Panc1 (cell line): ENCODE measurements at places on chromosomes 6 and 20. TPM values are rescaled to one million over a fixed set of nuclear protein-coding genes. Genes with fewer than 3 reads are reported as not detected.
A peak's percentile ranks its signal among the peaks of the same experiment; 100 is the strongest.

Gene RHAG
- 0.23 TPM for total RNA-seq

Gene NMBR
- not detected for total RNA-seq

Gene ARMH2
- total RNA-seq, result not detected

Gene SLC16A10
- 0.18 TPM for total RNA-seq

Gene KCNB1
- 11.1 TPM for total RNA-seq

Gene SSTR4
- total RNA-seq, result not detected

Gene LMBRD1
- total RNA-seq, result 17.9 TPM

DNA sequence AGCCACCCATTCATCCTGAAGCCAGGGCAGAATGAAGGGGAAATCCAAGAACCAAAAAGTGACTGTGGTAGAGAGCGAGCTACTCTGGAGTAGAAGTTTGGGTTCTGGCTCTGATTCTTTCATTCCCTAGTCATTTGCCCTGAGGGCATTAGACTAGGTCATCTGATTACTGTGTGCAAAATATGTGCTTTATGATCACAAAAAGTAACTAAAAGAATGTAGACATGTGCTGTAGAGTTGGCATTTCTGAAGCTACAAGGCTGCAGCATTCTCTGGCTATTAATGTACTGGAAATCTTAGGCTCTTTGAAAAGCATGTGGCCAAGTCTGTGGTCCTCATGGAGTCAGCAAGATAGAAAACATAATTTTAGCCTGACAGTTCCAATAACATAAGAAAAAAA is 94.2 kb downstream of the TBC1D7 start:
- DNase-seq, result no peak
- no peak overlapping the region for H3K27ac ChIP-seq
- H3K36me3 ChIP-seq, result no peaks in the 10 kb centered on the region
- no peaks in the 10 kb centered on the region for H3K4me1 ChIP-seq
- no peak overlapping the region for H3K4me3 ChIP-seq
- 0 out of 2 replicates have a peak, but pooled peaks cover 2% of the 10 kb centered on the region for H3K27me3 ChIP-seq

DNA sequence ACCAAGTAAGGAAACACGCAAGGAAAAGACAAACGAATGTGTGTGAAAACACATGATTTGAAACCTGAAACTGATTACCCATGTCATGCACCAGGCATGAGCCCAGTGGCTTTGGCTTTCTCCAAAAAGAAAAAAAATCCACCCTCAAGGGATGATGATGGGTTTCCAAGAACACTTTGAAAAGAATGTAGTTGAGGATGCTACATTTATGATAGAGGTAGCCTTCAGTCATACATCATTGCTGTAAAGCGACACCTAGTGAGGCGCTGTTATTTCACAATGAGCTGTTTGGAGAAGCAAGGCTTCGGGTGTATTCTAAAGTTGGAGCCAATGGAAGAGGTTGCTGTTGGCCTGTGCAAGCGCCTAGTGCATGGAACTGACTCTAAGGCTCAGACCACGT is 124.9 kb downstream of the SCML4 start:
- peaks cover 17% of the 10 kb centered on the region for H3K27me3 ChIP-seq
- H3K36me3 ChIP-seq, result no peaks in the 10 kb centered on the region
- DNase-seq, result no peak
- H3K4me1 ChIP-seq, result no peaks in the 10 kb centered on the region

GRCh38 chr6:127376685-127377084 is 33.3 kb upstream of the ECHDC1 start:
- H3K27me3 ChIP-seq, result no peaks in the 10 kb centered on the region
- H3K4me3 ChIP-seq, result no peak overlapping the region
- H3K4me1 ChIP-seq, result no peaks in the 10 kb centered on the region
- no peak overlapping the region for H3K27ac ChIP-seq

DNA sequence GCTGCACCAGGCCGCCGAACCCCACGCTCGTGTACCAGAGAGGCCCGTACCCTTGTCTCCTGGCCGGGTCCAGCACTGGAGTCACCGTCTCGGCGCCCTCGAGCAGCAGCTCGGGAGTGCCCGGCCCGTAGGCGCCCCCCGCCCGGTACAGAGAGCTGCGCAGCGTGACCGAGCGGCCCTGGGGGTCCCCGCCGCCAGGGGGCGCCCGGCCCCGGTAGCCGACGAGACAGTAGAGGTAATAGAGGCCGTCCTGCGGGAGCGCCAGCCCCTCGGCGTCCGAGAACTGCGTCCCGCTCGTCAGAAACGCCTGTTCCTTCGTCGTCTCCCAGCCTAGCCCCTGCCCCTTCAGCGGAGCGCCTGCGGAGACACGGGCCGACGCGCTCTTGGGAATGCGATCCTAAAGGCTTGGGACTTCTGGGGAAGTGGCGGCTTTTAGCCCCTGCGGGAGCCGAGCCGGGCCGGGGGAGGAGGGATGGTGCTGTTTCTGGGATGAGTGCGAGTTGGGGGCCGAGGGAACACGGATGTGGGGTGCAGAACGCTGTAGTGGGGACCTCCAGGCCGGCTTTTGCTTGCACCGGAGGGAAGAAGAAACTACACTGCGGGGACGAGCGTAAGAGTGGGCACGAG is 1.3 kb downstream of the LTB start:
- H3K27me3 ChIP-seq, result no peaks in the 10 kb centered on the region
- H3K4me3 ChIP-seq, result peak overlapping the region; percentile 80
- no peaks in the 10 kb centered on the region for H3K36me3 ChIP-seq
- no peak for DNase-seq
- peaks cover 22% of the 10 kb centered on the region for H3K4me1 ChIP-seq
- peak overlapping the region; percentile 84 for H3K27ac ChIP-seq

GRCh38 chr20:24297993-24298392 is 171.4 kb upstream of the SYNDIG1 start:
- H3K36me3 ChIP-seq, result no peaks in the 10 kb centered on the region
- H3K27me3 ChIP-seq, result no peaks in the 10 kb centered on the region; the same call in 1 of the 2 replicates
- no peak overlapping the region for H3K27ac ChIP-seq

- H3K27ac ChIP-seq, result no peak overlapping the region
- H3K4me1 ChIP-seq, result no peaks in the 10 kb centered on the region; the same call in 1 of the 2 replicates
- no peak overlapping the region for H3K4me3 ChIP-seq
- H3K36me3 ChIP-seq, result no peaks in the 10 kb centered on the region
- DNase-seq, result no peak
- peaks cover 5% of the 10 kb centered on the region; the same call in 1 of the 2 replicates for H3K27me3 ChIP-seq
These were observed 97.4 kb downstream of the SNX5 start for GRCh38 chr20:17871181-17871580.

DNA sequence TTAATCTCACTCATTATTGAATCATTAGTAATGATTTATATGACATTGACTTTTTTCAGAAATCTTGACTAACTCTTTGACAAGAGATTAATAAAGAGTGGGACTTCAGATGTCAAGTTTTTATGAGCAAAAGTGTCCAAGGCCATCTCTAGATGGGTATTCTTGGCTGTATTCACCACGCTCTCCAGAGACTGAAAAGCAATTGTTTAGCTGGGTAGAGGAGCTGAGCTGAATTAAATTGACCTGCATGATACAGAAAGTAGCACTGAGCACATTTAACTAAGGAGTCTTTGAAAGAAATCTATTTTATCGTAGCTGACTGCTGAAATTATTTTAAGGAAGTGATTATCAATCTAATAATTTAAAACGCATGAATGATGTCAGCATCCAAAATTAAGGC is 89.4 kb downstream of the LINC00237 start:
- no peaks in the 10 kb centered on the region for H3K36me3 ChIP-seq
- no peak overlapping the region for H3K27ac ChIP-seq
- no peak overlapping the region for H3K4me3 ChIP-seq
- no peaks in the 10 kb centered on the region; the same call in 1 of the 2 replicates for H3K27me3 ChIP-seq
- H3K4me1 ChIP-seq, result no peaks in the 10 kb centered on the region

DNA sequence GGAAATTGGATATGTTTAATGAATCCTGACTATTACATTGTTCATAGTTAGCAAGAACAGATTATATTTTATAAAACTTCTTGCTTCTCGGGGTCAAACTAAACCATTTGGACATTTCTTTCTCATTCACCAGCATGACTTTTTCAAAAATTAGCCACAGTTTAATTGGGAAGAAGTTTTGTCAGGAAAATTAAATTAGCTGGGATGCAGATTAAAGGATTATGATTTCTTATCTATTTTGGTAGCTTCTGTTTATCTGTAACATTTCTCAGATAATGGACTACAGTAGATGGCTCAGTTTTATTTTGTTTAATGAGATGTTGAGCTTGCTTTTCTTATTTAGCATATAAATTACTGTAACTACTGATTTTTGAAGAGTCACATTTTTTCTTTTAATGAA is 26.4 kb upstream of the TMX4 start:
- no peak overlapping the region for H3K27ac ChIP-seq
- H3K4me1 ChIP-seq, result no peaks in the 10 kb centered on the region
- no peak overlapping the region for H3K4me3 ChIP-seq
- H3K36me3 ChIP-seq, result no peaks in the 10 kb centered on the region
- H3K27me3 ChIP-seq, result no peaks in the 10 kb centered on the region; the same call in 1 of the 2 replicates

DNA sequence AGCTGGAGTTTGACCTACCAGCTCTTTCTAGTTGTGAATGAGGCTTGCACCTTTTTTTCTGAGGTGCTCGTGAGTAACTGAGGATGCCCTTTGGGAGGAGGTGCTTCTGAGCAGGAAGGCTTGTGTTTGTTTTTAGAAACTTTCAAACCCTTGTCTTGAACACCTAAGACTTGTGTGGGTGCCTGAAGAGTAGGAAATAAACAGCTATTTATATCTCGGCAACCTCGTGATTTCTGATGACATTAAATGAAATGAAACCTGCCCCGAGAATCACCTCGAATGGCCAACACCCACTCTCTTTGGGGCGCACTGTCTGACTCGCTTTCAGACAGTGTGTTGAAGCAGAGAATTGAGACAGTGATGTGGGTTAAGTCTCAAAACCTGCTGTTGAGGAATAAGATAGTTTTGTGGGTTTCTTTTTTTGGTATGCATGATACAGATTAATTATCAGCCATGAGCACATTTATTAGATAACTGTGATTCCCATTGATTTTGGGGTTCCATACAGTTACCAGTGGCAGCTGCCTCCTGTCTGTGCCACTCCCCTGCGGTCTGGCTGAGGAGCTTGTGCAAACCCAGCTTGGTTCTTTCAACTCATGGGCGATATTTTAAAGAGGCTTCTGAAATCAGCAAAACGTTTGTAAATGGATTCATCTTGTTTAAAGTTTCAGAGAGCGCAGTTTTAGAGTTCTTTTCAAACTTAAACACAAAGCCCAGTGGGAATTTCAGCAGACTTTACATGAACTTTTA is 8.4 kb downstream of the IRF4 start:
- H3K4me3 ChIP-seq, result no peak overlapping the region
- no peak for DNase-seq
- no peak overlapping the region for H3K27ac ChIP-seq
- no peaks in the 10 kb centered on the region; the same call in 1 of the 2 replicates for H3K4me1 ChIP-seq

GRCh38 chr6:163529605-163530004 is 115.1 kb downstream of the QKI start:
- H3K4me1 ChIP-seq, result peaks cover 42% of the 10 kb centered on the region
- H3K4me3 ChIP-seq, result no peak overlapping the region
- H3K27ac ChIP-seq, result peak overlapping the region; percentile 36; the same call in 1 of the 2 replicates
- no peaks in the 10 kb centered on the region; the same call in 1 of the 2 replicates for H3K36me3 ChIP-seq

GRCh38 chr6:167988154-167988495 is 9.3 kb upstream of the KIF25 start:
- no peaks in the 10 kb centered on the region for H3K27me3 ChIP-seq
- H3K27ac ChIP-seq, result no peak overlapping the region
- no peaks in the 10 kb centered on the region for H3K4me1 ChIP-seq

DNA sequence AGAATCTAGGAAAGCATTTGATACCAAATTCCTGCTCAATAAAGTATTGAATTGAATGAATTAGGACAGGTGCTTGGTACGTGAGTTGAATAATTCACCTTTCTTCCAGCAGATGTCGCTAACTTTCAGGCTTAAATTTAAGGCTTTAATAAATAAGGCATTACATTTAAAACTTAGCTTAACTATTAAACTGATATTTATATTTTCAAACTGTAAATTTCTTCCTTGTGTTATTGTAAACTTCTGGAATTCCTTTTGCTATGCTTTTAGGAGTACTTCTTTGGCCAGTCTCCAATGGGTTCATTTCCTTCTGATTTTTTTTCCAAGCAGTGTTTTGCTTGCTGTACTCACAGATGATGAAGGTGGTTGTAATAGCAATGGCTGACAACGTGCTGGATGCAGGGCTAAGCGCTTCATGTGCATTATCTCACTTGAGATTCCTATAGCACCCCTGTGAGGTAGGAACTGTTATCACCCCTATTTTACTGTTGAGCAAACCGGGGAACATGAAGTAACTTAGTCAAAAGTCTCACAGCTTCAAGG is 71.3 kb upstream of the SLC2A12 start:
- H3K4me1 ChIP-seq, result no peaks in the 10 kb centered on the region
- H3K4me3 ChIP-seq, result no peak overlapping the region
- no peaks in the 10 kb centered on the region for H3K27me3 ChIP-seq
- H3K36me3 ChIP-seq, result no peaks in the 10 kb centered on the region

- H3K27ac ChIP-seq, result no peak overlapping the region
- DNase-seq, result no peak
- H3K27me3 ChIP-seq, result no peaks in the 10 kb centered on the region
- no peaks in the 10 kb centered on the region for H3K36me3 ChIP-seq
- no peak overlapping the region for H3K4me3 ChIP-seq
- H3K4me1 ChIP-seq, result no peaks in the 10 kb centered on the region
These were observed 75.0 kb upstream of the LGSN start for GRCh38 chr6:63394656-63395308.

DNA sequence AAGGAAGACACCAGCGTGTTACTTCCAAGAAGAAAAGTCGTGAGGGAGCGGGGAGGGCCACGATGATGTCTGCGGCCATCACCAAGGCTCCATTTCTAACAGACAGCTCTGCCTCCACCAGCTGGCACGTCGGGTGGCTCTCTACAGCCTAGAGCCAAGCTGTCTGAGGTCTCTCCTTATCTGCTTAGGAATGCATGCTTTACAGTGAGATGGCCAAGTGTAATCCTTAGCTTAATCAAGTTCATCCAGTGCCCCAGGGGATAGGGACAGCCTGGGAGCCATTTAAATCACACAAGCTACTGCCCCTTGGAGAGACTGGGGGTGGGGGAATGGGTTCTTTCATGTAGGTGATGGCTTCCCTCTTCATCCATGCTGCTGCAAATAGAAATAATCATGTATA is 213.8 kb upstream of the CST7 start:
- H3K27ac ChIP-seq, result no peak overlapping the region
- no peaks in the 10 kb centered on the region for H3K36me3 ChIP-seq
- H3K27me3 ChIP-seq, result no peaks in the 10 kb centered on the region; the same call in 1 of the 2 replicates
- no peak for DNase-seq
- H3K4me3 ChIP-seq, result no peak overlapping the region

GRCh38 chr6:112780498-112781096 is 433.5 kb downstream of the RFPL4B start:
- no peaks in the 10 kb centered on the region for H3K27me3 ChIP-seq
- H3K4me1 ChIP-seq, result no peaks in the 10 kb centered on the region
- no peak overlapping the region for H3K4me3 ChIP-seq
- no peak overlapping the region; the same call in 1 of the 2 replicates for H3K27ac ChIP-seq
- no peaks in the 10 kb centered on the region for H3K36me3 ChIP-seq
- DNase-seq, result peak; percentile 60
